CD14-positive monocyte (primary cell): ENCODE measurements at places on chromosomes 2 and 18. TPM values are rescaled to one million over a fixed set of nuclear protein-coding genes. Genes with fewer than 3 reads are reported as not detected.

MROH2A gene
- polyA plus RNA-seq: not detected in 2 replicates

GPD2 gene
- polyA plus RNA-seq: 17.1 TPM

VWA3B gene
- polyA plus RNA-seq: not detected in 2 replicates

GNAL gene
- polyA plus RNA-seq: 0.03 TPM

ACOXL gene
- not detected for polyA plus RNA-seq

CNOT11 gene
- polyA plus RNA-seq: 16.2 and 38.2 TPM in 2 replicates

ARMC9 gene
- polyA plus RNA-seq: not detected

CD226 gene
- polyA plus RNA-seq: 0.23 and 0.65 TPM in 2 replicates

PRADC1 gene
- polyA plus RNA-seq: 49.2 TPM

CXCR1 gene
- 0.59 TPM for polyA plus RNA-seq

DNAJB2 gene
- 1.9 TPM for polyA plus RNA-seq

VIL1 gene
- polyA plus RNA-seq: not detected in 2 replicates

NTSR2 gene
- not detected for polyA plus RNA-seq

SNRPD1 gene
- 56.7 TPM for polyA plus RNA-seq
